GDM1 (cell line): ENCODE measurements at places on chromosomes 12 and 14.

DNA sequence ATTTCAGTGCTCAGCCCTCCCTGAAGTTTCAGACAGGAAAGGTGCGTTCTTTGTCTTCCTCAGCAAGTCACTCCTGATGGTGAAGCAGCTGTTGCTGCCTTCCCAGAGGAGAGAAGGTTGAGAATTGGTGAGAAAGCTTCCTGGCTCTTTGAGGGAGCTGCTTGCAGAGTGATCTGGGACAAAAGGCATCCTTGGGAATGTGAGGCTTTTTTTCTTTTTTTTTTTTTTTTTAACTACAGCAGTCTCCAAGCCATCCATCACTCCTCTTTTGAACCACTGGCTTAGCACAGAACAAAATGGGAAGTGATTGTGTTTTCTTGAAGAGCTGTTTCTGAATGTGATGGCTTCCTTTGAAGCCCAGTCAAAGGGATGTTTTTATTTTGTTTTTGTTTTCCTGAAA, 120.4 kb upstream of the LRIG3 start:
- DNase-seq = no peak

DNA sequence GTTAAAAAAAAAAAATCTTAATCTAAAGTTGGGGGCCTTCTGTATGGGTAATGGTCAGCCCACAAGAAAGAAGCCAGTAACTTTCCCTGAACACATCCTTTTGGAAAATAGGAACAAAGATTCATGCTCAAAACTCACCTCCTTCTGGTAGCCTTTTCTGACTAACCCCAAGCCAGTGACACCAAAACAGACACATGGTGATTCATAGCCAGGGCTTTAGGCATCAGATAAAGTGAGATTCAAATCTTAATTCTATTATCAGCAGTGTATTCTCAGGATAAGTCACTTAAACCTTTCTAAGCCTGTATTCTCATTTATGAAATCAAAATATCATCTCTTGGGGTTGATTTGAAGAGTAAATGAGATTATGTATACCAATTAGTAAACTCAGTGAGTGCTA, 4.9 kb downstream of the ATP5MC2 start:
- DNase-seq = no peak

- DNase-seq = no peak
These were observed 57.9 kb upstream of the KCNA5 start for GRCh38 chr12:4985820-4986219.

DNA sequence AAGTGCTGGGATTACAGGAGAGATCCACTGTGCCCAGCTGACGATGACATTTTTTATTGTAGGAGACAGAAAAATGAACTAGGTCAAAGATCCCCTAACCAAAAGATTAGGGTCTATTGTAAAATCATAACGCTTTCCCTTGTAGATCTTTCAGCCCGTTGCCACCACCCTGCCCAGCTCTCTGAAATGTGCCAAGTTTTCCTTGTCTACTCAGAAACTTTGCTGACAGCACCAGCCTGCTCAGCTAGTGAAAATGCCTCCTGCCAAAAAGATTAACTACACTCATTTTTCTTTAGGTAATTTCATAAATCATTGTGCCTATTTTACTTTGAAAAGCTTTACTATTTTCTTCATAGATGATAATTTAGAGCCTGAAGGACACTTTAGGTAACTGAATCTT, 28.2 kb upstream of the RASSF3 start:
- DNase-seq = no peak

- DNase-seq = peak; percentile 4
These were observed 790 bp downstream of the BTG1 start for GRCh38 chr12:92144631-92145480.

- no peak for DNase-seq
These were observed 17.1 kb upstream of the P2RX7 start for GRCh38 chr12:121115530-121115929.

GRCh38 chr12:32535288-32535999, 136.1 kb downstream of the FGD4 start:
- DNase-seq = peak; percentile 69

- DNase-seq = no peak
These were observed 993.3 kb upstream of the TMEM132C start for GRCh38 chr12:127273626-127274025.

GRCh38 chr12:42270596-42270995, 32.5 kb upstream of the YAF2 start:
- no peak for DNase-seq

DNA sequence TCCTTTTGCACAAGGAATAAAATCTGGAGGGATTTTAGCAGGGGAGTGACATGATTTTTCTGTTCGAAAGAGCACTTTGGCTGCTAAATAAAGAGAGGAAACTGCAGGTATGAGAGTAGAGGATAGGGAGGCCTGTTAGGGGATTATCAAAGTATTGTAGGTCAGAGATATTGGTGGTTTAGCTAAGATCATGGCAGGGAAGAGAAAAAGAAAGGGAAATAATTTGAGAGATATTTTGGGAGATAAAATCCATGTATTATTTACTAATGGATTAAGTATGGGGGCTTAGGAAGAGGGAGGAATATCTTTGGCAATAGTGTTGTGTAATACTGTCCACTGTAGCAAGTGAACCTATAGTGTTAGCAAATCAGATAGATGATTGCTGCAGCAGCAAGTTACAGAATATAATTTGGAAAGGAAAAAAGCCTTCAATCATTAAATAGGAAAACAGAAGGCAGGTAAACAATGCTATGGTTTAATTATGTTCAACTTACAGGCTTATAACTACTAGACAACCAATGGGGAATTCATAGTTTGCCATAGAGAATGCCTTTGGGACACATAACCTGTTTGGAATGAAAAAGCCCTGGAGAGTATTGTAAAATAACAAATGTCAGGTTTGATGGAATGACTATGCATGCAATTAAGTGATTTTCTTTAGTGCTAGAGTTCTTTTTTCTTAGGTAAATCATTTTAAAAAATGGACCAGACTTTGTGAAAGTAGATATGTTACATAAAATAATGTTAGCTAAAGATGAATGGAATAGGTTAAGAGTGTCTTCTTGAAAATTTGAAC, 50.5 kb downstream of the ADIPOR2 start:
- DNase-seq = no peak

- DNase-seq = no peak
These were observed 93.1 kb downstream of the SRGAP1 start for GRCh38 chr12:63937378-63938316.

DNA sequence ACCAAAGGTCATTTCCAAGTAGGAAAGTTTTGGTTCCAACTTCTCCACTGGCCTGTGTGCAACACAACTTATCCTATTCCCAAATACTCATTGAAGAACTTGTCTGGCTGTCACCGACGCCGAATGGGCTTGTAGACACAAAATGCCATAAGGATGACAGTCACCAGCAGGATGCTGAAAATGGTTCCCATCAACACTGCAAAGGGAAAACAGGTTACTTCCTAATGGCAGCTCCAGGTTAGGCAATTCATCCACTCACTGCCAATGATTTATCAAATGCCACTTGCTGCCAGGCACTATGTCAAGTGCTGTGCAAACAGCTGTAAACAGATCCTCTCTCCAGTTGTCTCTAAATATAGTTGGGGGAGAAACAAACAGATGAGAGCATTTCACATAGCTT, 6.1 kb downstream of the C12orf76 start:
- DNase-seq = no peak

DNA sequence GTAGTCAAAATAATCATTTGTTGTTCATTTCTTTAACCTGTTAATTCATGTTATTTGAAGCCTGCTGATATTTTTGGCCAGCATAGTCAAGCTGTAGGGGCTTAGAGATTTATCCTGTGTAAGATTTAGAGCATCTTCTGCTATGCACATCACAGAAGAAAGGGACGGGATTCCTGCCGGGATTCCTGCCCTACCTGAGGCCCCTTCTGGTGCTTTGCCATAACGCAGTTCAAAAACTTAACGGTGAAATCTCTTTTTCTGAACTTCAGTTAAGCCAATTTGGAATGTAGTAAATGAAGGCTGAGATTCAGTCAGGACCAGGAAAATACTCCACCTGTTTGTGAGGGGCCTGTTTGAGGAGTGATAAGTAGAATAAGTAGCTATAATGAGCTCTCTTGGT, 50.7 kb upstream of the TMEM260 start:
- no peak for DNase-seq

DNA sequence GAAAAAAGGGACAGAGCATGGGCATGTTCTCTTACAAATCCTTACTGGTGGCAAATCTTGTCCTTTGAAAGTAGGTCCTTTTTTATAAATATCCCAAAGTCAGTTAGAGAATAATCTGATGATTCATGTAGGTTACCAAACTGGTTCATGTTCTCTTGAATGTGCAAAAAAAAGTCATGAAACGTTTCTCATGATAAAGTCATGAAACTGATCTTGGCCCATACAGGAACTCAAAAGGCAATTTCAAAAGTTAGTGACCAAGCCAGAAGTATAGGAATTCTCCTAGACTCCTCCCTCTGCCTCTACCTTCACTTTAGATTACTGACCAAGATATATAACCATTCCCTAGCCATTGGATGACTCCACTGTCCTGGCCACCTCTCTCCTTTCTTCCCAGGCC, 27.3 kb upstream of the SPTSSA start:
- no peak for DNase-seq

- no peak for DNase-seq
These were observed 411.6 kb downstream of the CCER1 start for GRCh38 chr12:90543374-90543773.

- DNase-seq = no peak
These were observed 9.3 kb downstream of the DGLUCY start for GRCh38 chr14:91123201-91123600.

DNA sequence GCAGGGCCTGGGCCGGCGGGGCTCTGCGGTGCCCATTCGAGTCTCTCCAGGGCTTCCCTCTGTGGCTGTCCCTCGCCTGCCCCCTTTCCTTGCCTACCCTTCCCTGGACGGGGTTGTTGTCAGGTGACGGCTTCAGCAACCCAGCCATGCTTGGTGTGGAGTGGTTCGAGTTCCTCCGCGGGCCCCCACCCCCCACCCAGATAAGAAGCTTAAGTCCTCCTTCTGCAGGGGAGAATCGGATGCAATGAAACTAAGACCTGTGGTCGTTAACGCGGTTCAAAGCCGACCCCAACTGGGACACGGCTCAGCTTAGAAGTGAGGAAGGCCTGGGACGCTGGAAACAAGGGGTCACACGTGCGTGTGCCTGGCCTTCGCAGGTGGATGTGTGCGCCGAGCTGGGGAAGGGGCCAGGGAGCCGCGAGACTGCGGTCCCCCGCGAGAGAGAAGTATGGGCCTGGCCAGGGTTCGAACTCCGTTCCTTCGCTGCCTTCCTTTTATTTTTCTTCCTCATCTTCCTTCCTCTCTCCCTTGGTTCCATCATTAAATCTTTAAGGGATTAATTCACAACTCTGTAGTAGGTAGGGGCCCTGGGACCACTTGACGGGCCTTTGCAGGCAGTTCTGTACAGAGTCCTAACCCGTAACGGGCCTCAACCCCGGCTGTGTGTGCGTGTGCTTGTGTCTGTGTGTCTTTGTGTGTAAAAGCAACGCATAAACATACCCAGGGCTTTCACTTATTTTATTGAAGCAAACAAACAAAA, 3.5 kb downstream of the TTC6 start:
- no peak for DNase-seq

GRCh38 chr12:50765095-50765911, 1.4 kb downstream of the ATF1 start:
- no peak for DNase-seq

GRCh38 chr12:68939505-68939904, 6.5 kb upstream of the CPM start:
- DNase-seq = no peak

DNA sequence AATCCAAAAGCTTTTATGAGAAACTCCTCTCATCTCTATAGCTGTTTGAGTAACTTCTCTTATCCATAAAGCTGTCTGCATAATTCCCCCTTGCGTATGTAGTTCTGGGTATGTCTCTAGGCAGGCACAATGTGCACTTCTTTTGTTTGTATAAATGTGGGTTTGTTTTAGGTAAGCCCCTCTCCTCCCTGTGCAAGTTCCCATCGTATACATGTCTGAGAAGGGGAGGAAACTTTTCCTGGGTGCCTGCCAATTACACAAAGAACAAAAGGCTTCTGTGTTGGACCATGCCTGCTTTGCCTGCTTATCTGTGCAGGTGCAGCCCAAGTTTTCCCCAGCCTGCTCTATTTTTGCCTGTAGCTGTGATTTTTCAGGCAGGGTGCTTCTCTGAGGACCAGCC, 96.7 kb downstream of the CCER1 start:
- DNase-seq = no peak

GRCh38 chr14:35991356-35991755, 165.2 kb downstream of the BRMS1L start:
- DNase-seq = no peak

GRCh38 chr12:51087818-51088217, 4.4 kb upstream of the CSRNP2 start:
- DNase-seq = no peak

DNA sequence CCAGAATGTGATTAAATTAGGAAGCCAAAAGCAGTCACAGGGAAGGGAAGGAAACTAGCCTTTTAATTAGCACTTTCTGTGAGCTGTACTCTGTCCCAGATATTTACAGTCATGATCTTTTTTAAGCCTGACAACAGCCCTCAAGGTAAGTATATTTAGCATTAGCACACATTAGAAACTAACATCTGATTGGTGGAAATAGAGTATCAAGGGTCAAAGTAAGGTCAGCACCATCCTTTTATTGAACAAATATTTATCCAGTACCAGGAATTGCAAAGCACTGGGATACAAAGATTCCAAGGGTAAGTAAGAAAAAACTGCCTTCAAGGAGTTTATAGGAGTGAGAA, 28.2 kb downstream of the RPGRIP1 start:
- no peak for DNase-seq

DNA sequence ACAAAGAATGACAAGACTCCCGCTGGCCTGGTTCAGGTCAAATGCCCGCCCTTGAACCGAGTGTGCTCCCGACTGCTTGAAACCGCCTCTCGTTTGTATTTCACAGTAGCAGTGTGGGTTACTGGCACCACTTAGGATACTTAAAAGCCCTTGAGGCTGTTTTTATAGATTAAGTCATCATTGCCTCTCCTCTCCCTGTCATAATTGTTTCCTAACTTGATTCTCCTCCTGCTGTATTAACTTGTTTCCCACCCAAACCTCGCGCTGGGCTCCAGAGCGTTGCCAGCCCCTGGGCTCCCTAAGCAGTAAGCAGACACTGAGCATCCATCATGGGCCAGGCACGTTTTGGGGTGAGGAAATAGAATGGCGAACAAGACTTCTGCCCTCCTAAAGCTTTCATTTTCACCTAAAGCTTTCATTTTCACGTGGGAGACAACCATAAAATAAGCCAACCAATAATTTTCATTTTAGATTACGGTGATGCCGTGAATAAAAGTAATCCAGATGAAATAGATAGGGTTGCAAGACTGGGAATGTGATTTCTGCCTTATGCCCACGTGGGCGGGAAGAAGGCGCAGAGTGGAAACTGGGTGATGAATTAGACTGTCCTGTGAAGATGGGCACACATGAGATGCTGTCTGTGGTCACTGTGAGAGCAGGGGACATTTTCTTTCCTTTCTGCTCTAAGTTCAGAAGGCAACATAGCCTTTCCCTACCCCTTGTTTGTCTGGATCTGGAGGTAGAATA, 97.5 kb downstream of the PPP2R5C start:
- DNase-seq = no peak

DNA sequence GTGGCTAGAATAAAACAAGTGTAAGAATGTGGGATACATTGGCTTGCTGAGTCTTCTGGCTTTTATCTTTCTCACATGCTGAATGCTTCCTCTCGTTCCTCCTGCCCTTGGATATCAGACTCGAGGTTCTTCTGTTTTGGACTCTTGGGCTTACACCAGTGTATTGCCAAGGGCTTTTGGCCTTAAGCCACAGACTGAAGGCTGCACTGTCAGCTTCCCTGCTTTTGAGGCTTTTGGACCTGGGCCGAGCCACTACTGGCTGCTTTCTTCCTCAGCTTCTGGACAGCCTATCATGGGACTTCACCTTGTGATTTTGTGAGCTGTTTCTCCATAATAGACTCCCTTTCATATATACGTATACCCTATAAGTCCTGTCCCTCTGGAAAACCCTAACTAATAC, 300.9 kb upstream of the STXBP6 start:
- no peak for DNase-seq

GRCh38 chr14:21058903-21059302, 1.3 kb downstream of the RNASE8 start:
- DNase-seq = no peak
